Naive thymus-derived CD8-positive, alpha-beta T cell (primary cell): ENCODE measurements at places on chromosomes 16 and 17.

GRCh38 chr17:31687505-31688126, 171.4 kb downstream of the COPRS start:
- no peak for DNase-seq

DNA sequence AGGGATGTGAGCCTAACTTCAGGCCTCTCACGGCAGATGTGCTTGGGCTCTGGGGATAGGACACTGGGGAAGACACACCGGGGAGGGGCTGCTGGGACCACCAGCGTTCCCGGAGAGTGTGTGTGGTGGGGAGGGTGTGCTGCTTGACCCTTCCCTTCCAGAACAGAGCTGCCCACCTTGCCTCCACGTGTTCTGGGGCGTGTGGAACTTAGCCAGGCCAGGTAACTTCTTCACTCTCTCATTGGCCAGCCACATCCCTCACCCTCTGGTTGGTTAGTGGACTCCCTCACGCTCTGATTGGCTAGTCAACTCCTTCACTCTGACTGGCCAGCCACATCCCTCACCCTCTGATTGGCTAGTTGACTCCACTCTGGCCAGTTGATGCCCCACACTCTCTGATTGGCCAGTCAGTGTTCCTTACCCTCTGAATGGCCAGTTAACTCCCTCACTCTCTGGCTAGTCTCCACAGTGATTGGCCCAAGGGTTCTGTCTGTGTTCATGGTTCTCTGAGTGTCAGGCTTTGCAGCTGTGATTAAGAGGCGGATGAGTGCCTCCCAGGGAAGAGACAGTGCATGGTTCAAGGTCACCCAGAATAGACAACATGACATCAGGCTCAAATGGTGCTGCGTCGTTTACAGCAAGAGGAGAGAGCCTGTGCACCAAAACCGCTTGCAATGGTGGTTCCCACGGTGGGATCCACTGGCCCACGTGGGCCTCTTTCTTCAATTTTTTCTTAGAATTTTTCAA, 10.0 kb downstream of the TMEM235 start:
- no peak for DNase-seq

DNA sequence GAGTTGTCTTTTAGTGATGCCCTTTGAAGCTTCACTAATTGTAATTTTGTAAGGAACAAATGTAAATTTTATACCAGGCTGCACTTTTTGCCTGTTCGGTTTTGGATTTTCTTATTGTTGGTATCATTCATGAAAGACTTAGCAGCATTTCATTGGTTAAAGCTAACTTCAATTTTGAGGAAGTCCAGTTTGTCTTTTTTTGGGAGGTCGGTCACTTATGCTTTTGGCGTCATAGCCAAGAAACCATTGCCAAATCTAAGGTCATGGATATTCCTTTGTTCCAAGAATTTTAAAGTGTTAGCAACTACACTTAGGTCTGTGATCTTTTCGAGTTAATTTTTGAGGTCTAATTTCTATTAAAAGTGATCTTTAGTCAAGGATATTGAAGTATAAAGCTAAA, 77.1 kb downstream of the PRKCA start:
- no peak for DNase-seq

DNA sequence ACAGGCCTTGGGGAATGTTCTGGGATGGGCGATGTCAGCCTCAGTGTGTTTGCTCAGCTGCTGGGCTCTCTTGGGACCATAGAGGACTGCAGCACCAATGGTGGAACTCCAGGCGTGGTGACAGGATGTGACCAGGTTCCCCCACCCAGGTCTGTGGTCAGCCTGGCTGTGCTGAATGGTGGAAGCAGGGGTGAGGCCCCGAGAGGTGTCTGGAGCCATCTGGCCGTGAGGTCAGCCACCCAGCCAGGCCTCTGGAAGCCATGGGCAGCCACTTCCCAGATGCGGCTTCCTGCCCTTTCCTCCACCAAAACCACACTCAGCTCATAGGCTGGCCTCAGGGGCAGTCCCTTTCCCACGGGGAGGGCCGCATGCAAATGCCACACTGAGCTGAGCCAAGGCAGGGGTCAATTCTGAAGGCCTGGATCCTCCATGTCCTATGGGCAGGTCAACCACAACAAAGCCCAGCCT, 7.8 kb upstream of the MAPK7 start:
- no peak for DNase-seq

DNA sequence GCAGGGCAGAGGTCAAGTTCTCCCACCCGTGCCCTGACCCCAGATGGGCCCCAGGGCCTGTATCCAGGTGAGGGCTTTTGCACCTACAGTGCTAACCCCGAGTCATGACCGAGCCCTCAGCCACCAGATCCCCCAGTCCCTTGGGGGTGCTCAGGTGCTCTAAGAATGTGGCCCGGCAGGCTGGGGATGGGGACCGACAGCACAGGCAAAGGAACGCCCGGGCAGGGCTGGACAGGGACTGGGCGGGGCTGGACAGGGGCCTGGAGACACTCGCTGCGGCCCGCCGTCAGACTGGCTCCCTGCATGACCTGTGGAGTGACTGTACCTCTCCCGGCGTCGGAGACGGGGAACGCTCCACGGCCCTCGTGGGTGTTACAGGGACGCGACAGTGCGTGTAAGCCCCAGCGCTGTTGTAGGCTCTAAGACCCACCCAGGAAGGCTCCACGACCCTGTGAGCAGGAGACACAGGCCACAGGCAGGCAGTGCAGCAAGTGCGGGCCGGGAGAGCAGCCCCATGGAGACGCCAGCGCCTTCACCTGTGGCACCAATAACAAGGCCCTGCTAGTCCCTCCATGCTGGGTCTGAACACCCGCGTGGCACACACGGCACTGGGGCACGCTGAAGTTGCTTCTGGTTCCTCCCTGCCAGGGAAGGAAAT, 38.8 kb downstream of the CBFA2T3 start:
- DNase-seq: no peak

DNA sequence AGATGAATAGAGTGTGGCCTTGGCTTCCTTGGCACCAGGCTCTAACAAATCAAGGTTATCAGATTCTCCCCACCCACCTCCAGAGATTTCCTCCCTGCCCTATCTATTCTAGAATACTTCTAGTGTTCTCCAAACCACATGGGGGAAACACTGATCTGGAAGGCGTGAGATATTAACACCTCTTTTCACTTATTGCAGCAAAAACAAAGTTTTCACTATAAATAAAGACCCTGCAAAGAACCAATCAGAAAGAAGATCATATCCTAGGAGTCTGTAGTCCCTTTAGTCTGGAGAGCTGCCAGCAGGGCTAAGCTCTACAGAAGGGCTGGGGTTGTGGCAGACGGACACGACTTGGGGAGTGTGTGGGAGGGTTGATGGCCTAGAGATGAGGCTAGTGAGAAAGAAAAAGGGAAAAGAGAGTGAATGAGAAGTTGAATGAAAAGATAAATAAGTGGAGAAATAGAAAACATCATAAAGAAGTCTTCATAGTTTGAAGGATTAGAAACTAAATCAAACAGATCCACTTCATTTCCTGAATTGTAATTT, 8.6 kb upstream of the SKAP1 start:
- no peak for DNase-seq

GRCh38 chr17:38750312-38751121, 2.0 kb upstream of the PSMB3 start:
- DNase-seq: no peak

DNA sequence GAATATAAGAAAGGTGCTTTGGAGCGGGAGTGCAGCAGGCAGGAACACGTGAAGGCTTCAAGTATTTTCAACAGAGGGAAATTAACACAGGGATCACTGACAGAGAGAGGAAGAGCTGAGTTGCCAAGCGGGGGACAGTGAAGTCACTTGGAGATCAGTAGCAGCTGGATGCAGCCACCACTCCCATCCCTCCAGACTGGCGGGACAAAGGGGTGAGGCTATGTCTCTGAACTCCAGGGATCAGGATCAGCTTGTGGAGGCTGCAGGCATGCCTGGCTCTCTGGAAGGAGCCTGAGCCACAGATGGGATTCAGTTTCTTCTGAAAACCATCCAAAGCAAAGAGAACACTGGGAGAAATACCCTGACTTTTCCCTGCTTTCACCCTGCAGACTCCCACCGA, 113.7 kb upstream of the IRX3 start:
- no peak for DNase-seq
